ENCODE measurements at places on chromosomes 5 and 9.

DNA sequence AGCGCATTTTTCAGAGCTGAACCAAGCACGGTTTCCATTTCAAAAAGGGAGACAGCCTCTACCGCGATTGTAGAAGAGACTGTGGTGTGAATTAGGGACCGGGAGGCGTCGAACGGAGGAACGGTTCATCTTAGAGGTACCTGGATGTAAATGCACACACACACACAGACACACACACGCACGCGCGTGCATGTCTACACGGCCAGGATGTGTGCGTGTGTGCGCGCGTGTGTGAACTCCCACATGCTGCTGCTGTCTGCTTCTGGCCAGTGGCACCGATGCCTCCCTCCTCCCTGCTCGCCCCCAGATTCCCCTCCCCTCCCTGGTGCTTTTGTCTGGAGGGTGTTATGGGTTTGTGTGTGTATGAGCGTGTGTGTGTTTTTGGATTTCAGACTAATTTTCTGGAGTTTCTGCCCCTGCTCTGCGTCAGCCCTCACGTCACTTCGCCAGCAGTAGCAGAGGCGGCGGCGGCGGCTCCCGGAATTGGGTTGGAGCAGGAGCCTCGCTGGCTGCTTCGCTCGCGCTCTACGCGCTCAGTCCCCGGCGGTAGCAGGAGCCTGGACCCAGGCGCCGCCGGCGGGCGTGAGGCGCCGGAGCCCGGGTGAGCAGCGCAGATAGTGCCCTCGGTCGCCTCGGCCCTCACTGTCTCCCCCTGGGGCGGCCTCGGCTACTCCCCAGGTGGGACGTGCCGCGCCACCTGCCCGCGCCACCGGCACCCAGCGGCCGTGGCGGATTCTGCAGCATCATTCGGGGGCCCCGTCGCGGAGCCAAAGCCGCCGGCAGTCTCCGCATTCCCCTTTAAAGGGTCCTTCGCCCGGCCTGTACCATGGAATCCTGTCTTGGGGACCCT is at the start of gene NTRK2:
Gene NTRK2, plus strand, starts transcription at position 442 of the 850 bp plus-strand sequence. CDS start 1,020 bp downstream, outside the sequence.
- DNase-seq = peak; percentile 55

GRCh38 chr5:2111569-2112105 is 228.9 kb upstream of the IRX4 start:
- no peak for DNase-seq

DNA sequence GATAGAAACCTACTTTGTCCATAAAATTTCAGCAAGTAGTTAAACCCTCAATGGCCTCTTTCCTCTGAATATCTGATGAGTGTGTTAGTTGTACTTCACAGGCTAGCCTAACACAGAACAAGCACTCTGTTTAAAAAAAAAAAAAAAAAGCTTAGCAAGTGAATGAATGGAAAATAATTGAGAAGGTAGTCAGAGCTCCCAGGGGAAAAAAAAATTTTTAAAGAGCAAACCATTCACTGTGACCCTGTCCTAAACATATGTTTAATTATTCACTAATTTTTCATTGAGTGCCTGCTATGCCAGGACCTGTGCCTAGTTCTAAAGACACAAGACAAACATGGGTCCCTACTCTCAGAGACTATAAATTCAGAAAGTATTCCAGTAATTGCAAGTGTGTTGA is 69.3 kb downstream of the SH3RF2 start:
- peak; percentile 78 for DNase-seq

DNA sequence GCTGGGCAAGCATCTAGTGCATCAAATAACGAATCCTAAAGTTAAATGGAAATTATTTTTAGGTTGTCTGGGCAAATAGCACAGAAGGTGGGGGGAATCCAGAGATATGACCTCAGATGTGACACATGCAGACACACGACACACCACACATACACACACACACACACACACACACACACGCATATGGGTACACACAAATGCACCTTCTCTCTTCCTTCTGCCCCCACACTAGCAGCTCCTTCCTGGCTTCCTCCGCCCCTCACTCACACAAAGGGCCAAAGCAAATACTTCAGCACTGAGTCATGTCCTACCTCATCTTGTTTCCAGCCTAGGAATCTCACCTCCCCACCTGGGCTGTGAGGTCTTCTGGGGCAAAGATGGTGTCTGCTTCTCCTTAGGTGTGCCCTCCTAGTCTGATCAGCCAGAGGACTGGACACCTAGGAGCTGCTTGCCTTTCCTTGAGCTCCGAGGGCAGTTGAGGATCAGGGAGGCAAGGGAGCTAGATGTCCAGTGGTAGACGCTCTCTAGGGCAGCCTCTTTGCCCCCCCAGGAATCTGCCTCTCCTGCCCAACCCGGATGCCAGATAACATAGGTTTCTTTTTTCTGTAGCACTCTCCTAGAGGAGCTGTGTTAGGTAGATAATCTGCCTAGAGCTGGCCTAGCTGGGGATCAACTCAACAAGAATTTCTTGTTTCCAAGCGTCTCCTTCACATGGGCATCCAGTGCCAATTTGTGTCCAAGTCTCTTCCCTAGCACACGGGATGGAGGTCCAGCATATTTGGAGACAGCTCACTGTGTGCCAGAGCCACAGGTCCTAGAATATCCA is 14.3 kb upstream of the JADE2 start:
- peak; percentile 98 for DNase-seq

DNA sequence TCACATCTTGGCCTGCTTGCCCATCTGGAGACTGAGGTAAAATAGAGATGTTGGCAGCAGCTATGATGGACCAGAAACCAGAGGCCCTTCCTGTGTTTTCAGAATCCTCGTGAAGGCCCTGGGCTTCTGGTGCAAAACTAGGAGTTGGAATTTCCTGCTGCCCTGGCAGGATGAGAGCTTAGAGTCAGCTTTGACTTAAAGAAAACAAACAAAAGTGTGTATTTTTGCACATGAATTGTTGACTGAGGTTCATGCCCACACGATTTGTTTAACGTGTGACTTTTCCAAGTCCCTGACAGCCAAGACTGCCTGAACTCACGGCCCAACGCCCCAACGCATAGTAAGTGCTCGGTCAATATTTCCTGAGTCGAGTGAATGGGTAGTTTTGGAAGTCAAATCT is 303.1 kb downstream of the MLLT3 start:
- DNase-seq = no peak

DNA sequence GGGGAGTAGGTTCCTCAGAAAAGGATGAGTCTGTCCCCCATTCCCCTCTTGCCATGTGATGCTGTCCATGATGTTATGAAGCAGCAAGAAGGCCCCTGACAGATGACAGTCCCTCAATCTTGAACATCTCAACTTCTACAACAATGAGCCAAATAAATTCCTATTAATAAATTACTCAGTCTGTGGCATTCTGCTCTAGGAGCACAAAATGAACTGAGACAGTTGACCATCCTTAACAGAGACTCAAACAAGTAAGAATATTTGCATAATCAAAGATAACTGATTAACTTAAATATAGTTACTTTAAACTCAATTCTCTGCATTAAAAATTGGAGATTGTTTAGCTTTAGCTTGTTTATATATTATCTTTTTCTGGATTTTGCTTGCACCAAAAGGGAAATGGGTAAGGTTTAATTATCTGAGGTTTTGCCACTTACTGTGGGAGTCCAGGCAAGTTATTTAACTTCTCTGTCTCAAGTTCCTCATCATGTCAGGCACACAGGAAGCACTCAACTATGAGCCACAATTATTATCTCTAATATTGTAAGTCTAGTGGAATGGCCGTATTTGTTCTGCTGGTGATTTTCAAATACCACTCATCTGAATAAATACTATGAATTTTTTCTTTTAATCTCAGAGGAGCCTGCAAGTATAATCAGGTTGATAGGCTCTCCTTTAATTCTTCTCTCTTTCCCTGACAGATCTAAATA is 162.9 kb downstream of the TSSK1B start:
- peak; percentile 7 for DNase-seq

DNA sequence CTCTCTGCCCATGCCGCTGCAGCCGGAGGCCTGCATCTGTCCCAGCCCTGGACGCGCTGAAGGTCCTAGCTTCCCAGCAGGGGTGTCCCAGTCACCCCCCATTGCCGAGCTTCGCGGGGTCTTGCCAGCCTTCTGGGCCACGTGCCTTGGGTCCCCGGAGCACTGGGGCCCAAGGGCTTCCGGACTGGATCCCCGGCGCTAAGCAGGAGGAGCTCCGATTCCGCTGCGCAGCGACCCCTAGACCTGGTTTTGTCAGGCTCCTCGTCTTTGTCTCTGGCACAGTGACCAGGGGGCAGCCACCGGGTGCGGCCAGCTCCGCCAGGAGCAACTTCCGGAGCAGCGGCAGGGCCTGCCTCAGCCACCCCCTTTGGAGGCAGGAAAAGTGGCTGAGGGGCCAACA is 3.3 kb upstream of the IRX1 start:
- DNase-seq = no peak

DNA sequence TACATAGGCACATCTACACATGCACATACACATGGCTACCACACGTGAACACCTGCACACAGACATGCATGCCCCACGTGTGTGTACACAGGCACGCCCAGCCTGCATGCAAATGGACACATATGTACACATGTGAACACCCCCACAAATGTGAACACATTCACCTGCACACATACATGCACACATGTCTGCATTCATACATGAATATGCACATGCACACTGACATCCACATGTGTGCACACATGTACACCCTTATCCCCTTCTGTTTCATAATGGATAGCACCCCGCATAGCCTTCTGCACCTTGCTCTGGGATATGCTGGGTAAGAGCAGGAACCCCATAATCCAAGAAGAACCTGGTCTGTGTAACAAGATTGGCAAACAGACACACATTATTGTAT is 66.2 kb downstream of the WNK2 start:
- no peak for DNase-seq

Data from kidney tubule cell (primary cell).